ENCODE measurements at places on chromosomes 11 and 22.

DNA sequence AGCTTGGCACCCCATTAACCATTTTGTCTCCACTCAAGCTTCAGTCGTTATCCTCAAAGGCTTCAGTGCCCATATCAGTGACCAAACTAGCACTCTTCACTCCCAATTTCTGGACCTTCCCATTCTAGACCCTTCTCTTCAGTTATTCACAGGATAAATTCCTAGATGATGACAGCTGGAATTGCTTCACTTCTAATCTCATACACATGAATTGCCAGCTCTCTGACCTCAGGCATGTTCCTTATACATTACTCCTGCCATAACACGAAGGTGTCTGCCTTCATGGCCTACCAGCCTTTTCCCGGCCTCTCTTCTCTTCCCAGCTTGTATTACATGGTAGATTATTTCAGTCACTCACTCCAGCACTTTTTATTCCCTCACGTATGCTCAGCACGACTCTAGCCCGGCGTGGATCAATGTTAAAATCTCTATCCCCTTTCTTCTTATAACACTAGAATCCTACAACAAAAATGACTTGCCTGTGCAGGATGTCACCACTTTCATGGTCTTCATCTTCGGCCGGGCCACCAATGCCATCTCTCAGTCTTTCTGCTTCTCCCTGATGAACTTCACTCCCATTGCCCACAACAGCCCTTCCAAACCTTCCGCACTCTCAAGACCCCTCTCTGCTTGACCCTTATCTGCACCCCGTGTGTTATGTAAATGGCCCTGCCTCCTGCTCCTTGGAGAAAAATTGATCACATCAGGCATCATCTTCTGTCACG is 36.9 kb downstream of the EIF3F start:
- DNase-seq = no peak

- no peak for DNase-seq
Measured at GRCh38 chr22:28402539-28402938, 277.1 kb downstream of the TTC28 start.

GRCh38 chr11:78189174-78189724 is 530 bp downstream of the USP35 start:
- DNase-seq = no peak

DNA sequence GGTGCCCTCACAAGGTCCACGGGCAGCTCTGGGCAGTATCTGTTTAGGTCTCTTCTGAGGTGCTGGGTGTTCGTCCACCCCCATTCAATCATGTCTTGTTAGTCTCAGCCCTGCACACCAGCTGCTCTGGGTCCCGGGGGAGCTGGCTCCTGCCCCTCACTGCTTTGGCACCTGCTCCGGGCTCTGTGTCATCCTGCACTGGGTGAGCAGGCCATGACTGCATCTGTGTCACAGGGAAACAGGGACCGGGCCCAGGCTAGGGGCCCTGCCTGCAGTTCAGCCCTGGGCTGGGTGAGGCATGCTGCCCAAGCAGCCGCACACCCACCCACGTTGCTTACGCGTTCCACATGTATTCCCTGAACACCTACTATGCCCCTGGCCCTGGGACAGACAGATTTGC is 43.9 kb downstream of the ELFN2 start:
- no peak for DNase-seq

- DNase-seq = no peak
Measured at GRCh38 chr22:48350456-48350855, 1477.2 kb downstream of the BRD1 start.

- no peak for DNase-seq
Measured at GRCh38 chr11:69369945-69370344, 76.0 kb downstream of the MYEOV start.

DNA sequence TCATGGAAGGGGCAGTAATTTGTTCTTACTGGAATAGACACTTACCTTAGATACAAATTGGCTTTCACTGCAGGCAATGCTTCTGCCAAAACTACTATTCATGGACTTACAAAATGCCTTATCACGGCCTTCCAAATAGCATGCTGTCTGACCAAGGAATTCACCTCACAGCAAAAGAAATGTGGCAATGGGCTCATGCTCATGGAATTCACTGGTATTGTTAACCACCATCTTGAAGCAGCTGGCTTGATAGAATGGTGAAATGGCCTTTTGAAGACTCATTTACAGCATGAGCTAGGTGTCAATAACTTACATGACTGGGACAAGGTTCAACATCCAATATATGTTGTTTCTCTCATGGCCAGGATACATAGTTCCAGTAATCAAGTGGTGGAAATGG is 21.9 kb downstream of the OR5B21 start:
- no peak for DNase-seq

GRCh38 chr11:125207866-125208425 is 43.4 kb downstream of the PKNOX2 start:
- no peak for DNase-seq

DNA sequence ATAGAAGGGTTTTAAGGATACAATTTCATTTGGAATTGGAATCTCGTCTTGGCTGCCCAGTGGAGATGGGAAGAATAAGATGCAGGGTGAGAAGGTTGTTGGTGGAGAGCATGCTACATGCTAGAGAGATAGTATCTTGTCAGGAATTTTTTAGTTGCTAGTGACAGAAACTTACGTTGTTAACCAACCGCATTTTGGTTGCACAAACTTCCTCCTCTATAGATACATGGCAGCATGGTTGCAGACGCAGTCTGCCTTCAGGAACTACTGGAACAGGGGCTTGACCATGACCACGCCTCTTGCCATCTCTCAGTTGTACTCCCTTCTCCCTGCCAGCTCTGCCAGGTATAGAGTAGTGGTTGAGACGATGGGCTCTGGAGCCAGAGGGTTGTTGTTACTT is 13.5 kb upstream of the CCDC90B start:
- DNase-seq = no peak

GRCh38 chr11:56522008-56522407 is 21.0 kb downstream of the OR5M11 start:
- DNase-seq = no peak

GRCh38 chr11:95247127-95247684 is 16.2 kb upstream of the SESN3 start:
- no peak for DNase-seq
